ENCODE measurements at places on chromosomes 7 and 10. TPM values are rescaled to one million over a fixed set of nuclear protein-coding genes. Genes with fewer than 3 reads are reported as not detected.

GRCh38 chr10:119292968-119293760 lies 85.8 kb downstream of the GRK5 start:
- peaks cover 19% of the 10 kb centered on the region for H3K4me1 ChIP-seq
- DNase-seq: no peak
- H3K4me3 ChIP-seq: no peak overlapping the region
- H3K27ac ChIP-seq: no peak overlapping the region
- H3K27me3 ChIP-seq: no peaks in the 10 kb centered on the region

DNA sequence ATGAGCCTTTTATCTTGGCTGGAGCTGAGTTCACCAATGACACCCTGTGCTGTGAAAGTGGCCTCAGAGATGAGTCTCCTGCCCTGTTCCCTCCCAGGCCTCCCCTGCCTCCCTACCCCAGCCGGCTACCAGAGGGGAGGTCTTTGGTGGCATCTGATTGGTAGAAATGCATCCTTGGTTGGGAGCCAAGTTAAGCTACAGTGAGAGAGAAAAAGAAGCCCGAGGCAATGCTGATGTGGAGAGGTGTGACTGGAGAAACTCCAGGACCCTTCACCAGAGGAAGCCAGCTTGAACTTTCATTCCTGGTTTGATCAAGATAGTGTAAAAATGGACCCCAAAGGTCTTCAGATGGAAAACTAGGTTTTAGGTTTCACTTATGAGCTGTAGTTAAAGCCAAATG lies 191.1 kb upstream of the TCF7L2 start:
- no peaks in the 10 kb centered on the region for H3K36me3 ChIP-seq
- no peak overlapping the region for H3K4me3 ChIP-seq
- no peaks in the 10 kb centered on the region for H3K4me1 ChIP-seq
- H3K27me3 ChIP-seq: no peaks in the 10 kb centered on the region
- H3K27ac ChIP-seq: no peak overlapping the region
- no peak for DNase-seq

- no peaks in the 10 kb centered on the region for H3K36me3 ChIP-seq
- H3K4me1 ChIP-seq: peaks cover 2% of the 10 kb centered on the region
- DNase-seq: peak; percentile 46
- H3K27ac ChIP-seq: no peak overlapping the region
- no peak overlapping the region for H3K4me3 ChIP-seq
Observed at GRCh38 chr10:71740069-71740653, 20.6 kb upstream of the C10orf105 start.

GRCh38 chr7:96837593-96837992 lies 127.9 kb upstream of the SEM1 start:
- no peaks in the 10 kb centered on the region for H3K36me3 ChIP-seq
- no peak for DNase-seq
- no peaks in the 10 kb centered on the region for H3K27me3 ChIP-seq
- no peak overlapping the region for H3K27ac ChIP-seq
- H3K4me3 ChIP-seq: no peak overlapping the region
- H3K4me1 ChIP-seq: no peaks in the 10 kb centered on the region

- peak overlapping the region; percentile 80 for H3K27ac ChIP-seq
- H3K4me3 ChIP-seq: no peak overlapping the region
- DNase-seq: no peak
- no peaks in the 10 kb centered on the region for H3K27me3 ChIP-seq
Observed at GRCh38 chr7:47604496-47604890, 22.6 kb upstream of the TNS3 start.

- H3K27ac ChIP-seq: peak overlapping the region; percentile 96
- H3K27me3 ChIP-seq: no peaks in the 10 kb centered on the region
Observed at GRCh38 chr7:94392393-94392786, 2.3 kb upstream of the COL1A2 start.

GPRIN2 gene
- total RNA-seq: not detected

Data from fibroblast of lung (primary cell).